A549 treated with AZD2906 at 1 μM for 4 hours (cell line): ENCODE measurements at places on chromosomes 4 and X. TPM values are rescaled to one million over a fixed set of nuclear protein-coding genes. Genes with fewer than 3 reads are reported as not detected.

GPR119 gene
- total RNA-seq = not detected in 5 replicates

DTHD1 gene
- not detected in 5 replicates for total RNA-seq

SLC6A14 gene
- not detected in 5 replicates for total RNA-seq

MMRN1 gene
- not detected in 5 replicates for total RNA-seq

TEX13C gene
- not detected in 5 replicates for total RNA-seq

TENM3 gene
- total RNA-seq = 0.86 to 1.8 TPM (median 1.6 TPM) in 5 replicates

MAGEC2 gene
- not detected in 5 replicates for total RNA-seq

S100G gene
- total RNA-seq = not detected in 5 replicates

VEGFD gene
- total RNA-seq = 0.09 to 0.77 TPM (median 0.24 TPM) in 5 replicates

LGI2 gene
- total RNA-seq = 0.07 to 0.14 TPM (median 0.10 TPM) in 5 replicates

GABRE gene
- 11.5 to 18.6 TPM (median 12.8 TPM) in 5 replicates for total RNA-seq

TASL gene
- total RNA-seq = not detected in 5 replicates

USP17L21 gene
- not detected in 5 replicates for total RNA-seq

NUDT6 gene
- 5.9 to 7.0 TPM (median 6.1 TPM) in 5 replicates for total RNA-seq

WDR17 gene
- 1.1 to 1.9 TPM (median 1.3 TPM) in 5 replicates for total RNA-seq

P2RY4 gene
- 0.05 TPM in 1 of 5 replicates, not detected in the others for total RNA-seq

OPRPN gene
- not detected in 5 replicates for total RNA-seq

FHDC1 gene
- 0.88 to 1.1 TPM (median 0.95 TPM) in 5 replicates for total RNA-seq

SMR3B gene
- total RNA-seq = not detected in 5 replicates

NOCT gene
- 6.3 to 9.4 TPM (median 8.0 TPM) in 5 replicates for total RNA-seq

BTK gene
- total RNA-seq = 0.09 to 0.32 TPM (median 0.13 TPM) in 5 replicates

UGT2B15 gene
- 0.03 to 0.07 TPM (median 0.03 TPM) in 3 of 5 replicates, not detected in the others for total RNA-seq
